ENCODE measurements at places on chromosomes 12 and 14. TPM values are rescaled to one million over a fixed set of nuclear protein-coding genes. Genes with fewer than 3 reads are reported as not detected.

USP15 gene
- 56.7 TPM for total RNA-seq

MANSC1 gene
- total RNA-seq: 14.8 TPM

GRCh38 chr12:64663015-64663414, 52.7 kb downstream of the RASSF3 start:
- no peak for DNase-seq

DNA sequence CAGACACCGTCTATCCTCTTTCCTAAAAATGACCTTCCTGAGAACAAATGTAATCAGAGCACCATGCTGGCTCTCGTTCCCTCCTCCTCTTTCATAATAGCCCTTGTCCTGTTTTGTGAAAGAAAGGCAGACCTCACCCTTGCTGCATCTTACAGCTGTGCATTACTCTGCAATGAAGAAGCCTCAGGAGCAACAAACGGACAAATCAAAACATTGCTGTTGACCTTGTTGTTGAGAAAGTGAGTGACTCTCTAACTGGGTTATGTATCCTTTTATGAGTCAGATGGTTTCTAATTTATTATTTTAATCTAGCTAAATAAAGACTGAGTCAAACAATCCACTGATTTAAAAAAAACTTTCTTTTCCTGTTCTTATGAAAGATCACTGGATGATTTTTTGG, 180.9 kb downstream of the RPS29 start:
- no peak for DNase-seq

DNA sequence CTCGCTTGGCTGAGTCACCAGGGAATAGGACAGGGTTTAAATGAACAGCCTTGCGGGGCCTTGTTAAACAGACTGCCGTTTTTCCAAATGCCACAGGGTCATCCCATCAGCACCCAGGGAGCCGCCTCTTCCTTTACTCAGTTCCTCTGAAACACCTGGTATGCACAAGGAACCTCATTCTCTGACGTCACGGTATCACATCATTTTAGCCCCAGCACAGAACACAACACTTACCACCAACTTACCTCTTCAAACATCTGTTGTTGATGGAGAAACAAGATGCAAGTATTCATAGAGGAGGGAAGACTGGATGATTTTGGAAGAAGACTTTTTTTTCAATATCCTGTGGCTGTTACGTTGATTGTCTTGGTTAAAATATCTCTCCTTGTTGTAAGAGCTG, 535.3 kb upstream of the TMEM132C start:
- no peak for DNase-seq

DNA sequence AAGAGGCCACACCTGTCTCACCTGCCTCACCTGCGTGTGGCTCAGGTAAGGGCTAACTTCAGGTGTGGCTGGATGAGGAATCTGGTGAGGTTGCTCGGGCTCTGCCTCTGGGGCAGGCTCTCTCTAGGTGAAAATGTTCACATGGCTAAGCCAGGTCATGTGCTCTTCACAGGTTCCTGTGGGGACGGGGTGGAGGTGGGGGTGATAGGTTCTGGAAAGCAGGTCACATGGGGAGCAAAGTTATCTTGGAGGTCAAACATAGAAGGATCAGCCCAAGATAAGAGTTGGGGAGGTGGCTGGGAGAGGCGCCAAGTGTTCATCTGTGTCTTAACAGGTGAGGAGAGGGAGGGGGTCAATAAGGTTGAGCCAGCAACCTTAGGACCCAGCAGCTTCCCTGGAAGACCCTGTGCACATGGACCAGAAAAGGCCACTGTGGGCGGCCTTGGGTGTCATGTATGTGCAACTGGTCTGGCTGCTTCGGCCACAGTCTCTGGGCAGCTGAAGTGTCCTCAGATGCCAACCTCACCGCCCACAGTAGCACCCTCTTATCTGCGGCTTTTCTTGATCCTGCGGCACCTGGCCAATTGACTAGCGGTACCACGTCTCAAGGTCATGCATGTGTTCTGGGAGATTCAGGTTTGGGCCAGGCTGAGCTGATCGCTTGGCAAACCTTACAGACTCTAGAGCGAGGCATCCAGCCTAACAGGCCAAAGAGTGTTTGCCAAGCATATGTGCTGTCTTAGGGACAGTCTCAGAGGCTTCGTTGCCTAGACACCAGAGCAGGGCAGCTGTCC, 60.5 kb downstream of the CACNA1C start:
- no peak for DNase-seq
